Naive thymus-derived CD4-positive, alpha-beta T cell (primary cell): ENCODE measurements at places on chromosomes 1 and 21. TPM values are rescaled to one million over a fixed set of nuclear protein-coding genes. Genes with fewer than 3 reads are reported as not detected.
A peak's percentile ranks its signal among the peaks of the same experiment; 100 is the strongest.

The ZBTB40 gene
- polyA plus RNA-seq, result 6.2 TPM

The FCMR gene
- polyA plus RNA-seq, result 998 TPM

The SPRR2E gene
- not detected for polyA plus RNA-seq

The CEP85 gene
- polyA plus RNA-seq, result 5.4 TPM

The YBX1 gene
- polyA plus RNA-seq, result 66.6 TPM

The SLAMF6 gene
- polyA plus RNA-seq, result 61.1 TPM

The IBA57 gene
- polyA plus RNA-seq, result 5.6 TPM

The COL8A2 gene
- not detected for polyA plus RNA-seq

The GOLT1A gene
- polyA plus RNA-seq, result 1.3 TPM

The L1TD1 gene
- not detected for polyA plus RNA-seq

The DIRAS3 gene
- polyA plus RNA-seq, result not detected

The NKAIN1 gene
- polyA plus RNA-seq, result not detected

The FAM163A gene
- polyA plus RNA-seq, result not detected

The FCRL4 gene
- polyA plus RNA-seq, result not detected

The TSPEAR gene
- polyA plus RNA-seq, result not detected

GRCh38 chr1:53111073-53111556 lies 31.3 kb downstream of the SLC1A7 start:
- DNase-seq, result no peak

GRCh38 chr1:6523566-6523965 lies 30.7 kb downstream of the NOL9 start:
- no peak for DNase-seq

DNA sequence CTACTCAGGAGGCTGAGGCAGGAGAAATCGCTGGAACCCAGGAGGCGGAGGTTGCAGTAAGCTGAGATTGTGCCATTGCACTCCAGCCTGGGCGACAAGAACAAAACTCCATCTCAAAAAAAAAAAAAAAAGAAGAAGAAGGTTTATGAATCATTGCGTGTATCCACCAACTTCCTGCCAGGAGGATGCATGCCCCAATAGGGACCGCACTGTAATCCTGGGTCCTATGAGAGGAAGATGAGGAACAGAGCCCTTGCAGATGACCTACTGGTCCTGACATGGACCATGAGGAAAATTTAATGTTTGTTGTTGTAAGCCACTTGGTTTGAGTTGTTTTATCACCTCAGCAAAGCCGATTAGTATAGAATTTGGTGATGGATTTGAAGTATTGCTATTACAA lies 56.7 kb downstream of the PTGS2 start:
- DNase-seq, result no peak

- DNase-seq, result no peak
Observed at GRCh38 chr1:21291184-21291583, 921 bp upstream of the ECE1 start.

- DNase-seq, result no peak
Observed at GRCh38 chr1:180135535-180135934, 19.1 kb upstream of the QSOX1 start.

- no peak for DNase-seq
Observed at GRCh38 chr1:95323123-95323522, 89.1 kb downstream of the RWDD3 start.

GRCh38 chr1:67489643-67490042 lies 59.4 kb upstream of the SERBP1 start:
- no peak for DNase-seq

DNA sequence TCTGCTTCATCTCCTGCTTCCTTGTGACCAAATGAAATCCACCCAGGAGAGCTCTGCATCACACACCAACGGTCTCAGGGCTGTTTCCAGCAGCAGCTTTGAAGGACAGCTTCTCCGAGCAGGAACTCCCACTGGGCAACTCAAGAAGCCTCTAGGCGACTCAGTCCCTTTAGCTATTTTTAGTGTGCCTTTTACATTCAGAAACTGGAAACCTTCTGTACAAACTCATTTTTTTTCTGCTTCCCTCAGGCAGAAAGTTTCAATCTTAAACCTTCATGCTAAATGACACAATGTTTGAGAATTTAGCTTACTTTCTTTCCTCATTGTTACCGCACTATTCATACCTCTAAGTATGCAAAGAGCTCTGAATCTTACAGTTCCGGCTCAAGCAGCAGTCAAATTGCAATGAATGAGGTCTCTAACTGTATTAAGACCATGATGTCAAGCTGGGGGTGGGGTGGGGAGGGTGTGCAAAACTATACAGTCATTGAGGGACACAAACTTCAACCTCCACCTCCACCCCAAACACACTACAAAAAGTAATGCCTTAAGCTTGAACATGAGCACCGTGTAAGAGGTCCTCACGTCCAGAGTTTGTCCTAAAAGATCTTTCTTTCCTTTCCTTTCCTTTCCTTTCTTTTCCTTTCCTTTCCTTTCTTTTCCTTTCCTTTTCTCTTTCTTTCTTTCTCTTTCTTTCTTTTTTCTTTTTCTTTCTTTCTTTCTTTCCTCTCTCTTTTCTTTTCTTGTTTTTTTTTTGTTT lies 16.4 kb upstream of the TARBP1 start:
- DNase-seq, result no peak

GRCh38 chr1:44723064-44723463 lies 7.9 kb downstream of the RNU5D-1 start:
- peak; percentile 41 for DNase-seq

DNA sequence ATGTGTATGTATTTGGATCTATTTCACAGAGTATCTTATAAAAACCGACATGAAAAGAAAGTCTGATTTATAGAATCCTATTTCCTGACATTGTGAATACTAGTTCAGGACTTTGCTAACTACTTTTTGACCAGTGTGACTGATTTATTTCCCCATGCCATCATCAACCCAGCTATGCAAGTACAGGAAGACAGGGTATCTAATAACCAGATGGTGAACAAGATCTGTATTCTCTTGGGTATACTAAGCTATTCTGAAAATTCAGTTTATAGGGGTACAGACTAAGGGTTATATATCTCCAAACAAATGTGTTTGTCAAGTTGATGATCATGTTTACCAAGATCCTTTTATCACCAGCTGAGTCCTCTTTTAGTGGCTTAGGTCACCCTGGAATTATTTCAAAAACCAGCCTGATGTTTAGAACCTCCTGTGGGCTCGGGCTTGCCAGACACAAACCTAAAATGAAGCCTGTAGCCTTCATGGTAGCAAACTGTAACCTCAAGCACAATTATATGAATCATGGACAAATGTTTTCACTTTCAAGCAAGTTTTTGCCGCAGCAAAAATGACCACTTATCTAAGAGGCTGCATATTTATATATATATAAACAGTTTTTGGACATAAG lies 185.1 kb downstream of the FGGY start:
- no peak for DNase-seq

DNA sequence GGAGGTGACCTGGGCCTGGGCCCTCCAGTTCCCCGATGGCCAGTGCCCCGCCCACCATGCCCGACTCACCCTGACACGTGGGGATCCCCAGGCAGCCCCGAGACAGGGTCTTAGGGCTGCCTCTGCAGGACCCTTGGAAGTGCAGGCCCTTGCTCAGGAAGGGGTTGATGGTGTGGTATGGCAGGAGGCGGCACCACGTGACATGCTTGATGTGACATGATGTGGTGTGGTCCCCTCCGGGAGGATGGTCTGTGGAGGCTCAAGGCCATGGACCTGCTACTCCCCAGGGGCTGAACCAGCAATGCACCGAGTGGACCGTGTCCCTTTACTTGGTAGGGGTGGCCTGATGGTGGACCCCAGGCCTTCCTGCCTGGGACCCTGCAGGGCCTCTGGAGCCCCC lies 21.9 kb upstream of the PLCH2 start:
- DNase-seq, result no peak

DNA sequence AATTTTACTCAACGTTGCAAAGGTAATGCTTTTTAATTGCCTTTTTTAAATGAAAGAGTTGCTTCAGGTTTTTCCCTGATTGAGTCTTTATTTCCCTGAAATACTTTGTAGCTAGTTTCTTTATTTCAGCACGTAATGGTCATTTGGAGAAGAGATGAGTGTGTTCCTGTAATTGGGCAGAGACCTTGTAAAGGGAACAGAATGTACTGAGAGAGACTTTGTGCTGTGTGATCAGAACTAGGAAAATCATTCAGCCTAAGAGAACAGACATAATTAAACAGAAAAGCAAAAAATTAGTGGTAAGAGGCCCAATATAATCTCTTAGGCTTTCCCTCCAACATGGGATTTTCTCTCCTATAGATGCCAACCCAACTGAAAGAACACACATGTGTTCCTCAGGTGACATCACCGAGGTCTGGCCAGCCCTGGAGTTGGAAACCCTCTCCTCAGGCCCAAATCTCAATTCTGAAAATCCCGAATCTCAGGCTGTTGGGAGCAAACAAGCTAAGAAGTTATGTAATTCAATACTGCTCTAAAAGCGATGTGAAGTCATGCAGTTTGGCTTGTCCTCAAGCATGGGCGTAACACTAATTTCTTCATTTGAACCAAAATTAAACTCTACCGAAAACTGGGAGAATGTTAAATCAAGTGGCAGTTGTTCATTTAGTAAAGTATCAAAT lies 102.0 kb downstream of the TGFB2 start:
- DNase-seq, result no peak

DNA sequence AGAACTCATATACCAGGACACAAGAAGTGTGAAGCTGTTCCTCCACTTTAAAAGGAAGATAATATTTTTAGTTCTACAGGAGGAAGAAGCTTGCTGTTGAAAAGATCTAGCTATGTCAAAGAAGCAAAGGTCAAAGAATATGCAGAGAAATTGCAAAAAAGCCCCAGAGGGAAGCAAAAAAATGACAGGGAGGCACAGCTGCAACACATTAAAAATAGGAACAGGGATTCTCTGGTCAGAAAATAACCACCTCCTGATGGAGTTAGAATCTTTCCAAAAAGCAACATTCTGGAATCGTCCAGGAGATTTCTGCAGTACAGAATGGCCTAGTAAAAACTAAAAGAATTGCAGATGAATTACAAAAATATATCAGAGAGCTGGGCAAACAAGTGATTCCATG lies 238.9 kb upstream of the PRMT6 start:
- DNase-seq, result no peak

DNA sequence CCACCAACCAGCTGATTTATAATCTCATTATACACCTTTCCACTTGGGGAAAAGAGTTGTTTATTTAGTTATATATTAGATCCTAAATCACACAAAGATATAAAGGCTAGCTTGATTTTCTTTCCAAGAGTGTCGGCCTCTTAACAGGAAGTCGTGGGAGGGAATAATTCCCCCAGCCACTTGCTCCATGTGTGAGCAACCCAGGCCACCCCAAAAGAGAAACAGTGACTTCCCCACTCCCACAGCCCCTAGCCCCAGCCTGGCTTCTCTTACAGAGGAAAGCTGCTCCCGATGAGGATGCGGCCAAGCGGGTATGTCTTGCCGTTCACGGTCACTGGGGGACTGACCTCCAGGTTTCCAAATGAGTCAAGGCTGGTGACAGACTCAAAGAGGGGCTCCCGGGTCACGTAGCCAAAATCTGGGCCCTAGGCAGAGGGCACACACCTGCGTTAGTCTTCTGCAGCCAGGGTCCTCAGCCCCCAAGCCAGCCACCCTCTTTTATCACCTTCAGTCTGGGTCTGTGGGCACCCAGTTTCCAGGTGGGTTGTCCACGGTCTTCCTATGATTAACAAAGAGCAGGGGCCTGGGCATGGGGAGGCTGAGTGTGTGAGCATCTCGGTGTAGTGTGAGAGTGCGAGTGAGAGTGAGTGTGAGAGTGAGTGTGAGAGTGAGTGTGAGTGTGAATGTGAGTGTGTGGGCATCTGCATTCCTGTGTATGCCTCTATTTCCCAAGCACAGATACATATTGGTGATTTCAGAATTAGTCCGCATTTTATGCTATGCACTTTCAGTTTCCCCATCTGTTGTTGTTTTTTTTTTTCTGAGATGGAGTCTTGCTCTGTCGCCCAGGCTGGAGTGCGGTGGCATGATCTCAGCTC lies 25.4 kb upstream of the SDHB start:
- no peak for DNase-seq

- DNase-seq, result no peak
Observed at GRCh38 chr21:16422702-16423101, 692.9 kb downstream of the USP25 start.

GRCh38 chr21:32812035-32812434 lies 40.5 kb upstream of the PAXBP1 start:
- DNase-seq, result no peak

DNA sequence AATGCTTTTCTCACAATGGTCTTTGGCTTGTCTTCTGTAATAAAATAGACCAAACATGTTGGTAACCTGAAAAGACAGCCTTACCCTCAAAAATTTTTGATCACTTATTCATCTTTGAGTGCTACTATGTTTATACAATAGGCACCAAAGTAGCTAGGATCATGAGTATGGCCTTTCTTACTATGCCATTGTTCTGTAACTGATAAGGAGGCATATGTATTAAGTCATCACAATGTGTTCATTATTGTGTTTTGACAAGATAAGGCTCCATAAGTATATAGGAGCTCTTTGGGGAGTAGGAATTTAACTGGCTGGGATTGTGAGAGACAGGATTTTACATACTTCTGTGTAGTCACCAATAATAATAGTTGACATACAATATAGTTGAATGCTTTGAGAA lies 675 bp downstream of the TMCO2 start:
- no peak for DNase-seq

DNA sequence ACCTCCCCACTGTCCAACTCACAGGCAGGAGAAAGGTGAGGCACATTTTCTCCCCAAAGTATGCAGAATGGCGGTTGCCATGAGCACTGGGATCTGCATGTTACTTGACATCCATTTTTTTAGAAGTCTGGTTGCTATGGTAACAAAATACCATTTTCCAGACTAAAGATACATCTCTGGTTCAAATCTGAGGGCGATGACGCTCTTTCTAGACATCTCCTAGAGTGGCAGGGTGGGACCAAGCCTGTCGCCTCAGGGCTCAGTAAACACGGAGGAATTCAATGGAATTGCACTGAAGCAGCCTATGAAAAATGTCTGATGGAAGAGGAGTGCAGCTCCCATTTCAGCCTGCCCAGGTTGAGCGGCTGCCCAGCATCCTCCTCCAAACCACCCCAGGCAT lies 21.5 kb upstream of the FAM43B start:
- DNase-seq, result no peak

DNA sequence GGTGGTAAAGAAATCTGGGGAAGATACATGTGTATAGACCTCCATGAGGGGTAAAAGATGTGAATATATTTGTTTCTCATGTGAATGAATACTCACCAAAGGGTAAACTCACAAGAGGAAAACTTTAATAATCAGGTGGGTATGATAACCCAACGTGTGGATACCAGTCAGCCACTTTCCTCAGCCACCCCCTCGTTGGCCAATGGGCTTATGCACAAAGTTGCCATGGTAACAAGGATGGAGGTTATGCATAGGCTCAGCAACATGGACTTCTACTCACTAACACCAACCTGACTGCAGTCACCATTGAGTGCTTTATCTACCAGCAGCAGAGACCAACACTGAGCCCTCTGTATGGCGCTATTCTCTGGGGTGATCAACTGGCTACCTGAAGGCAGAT lies 424.4 kb downstream of the DUSP10 start:
- no peak for DNase-seq
